ENCODE measurements at places on chromosomes 5 and 9. TPM values are rescaled to one million over a fixed set of nuclear protein-coding genes. Genes with fewer than 3 reads are reported as not detected.

GRCh38 chr9:108528231-108528630 lies 327.6 kb downstream of the ACTL7B start:
- no peak for DNase-seq

DNA sequence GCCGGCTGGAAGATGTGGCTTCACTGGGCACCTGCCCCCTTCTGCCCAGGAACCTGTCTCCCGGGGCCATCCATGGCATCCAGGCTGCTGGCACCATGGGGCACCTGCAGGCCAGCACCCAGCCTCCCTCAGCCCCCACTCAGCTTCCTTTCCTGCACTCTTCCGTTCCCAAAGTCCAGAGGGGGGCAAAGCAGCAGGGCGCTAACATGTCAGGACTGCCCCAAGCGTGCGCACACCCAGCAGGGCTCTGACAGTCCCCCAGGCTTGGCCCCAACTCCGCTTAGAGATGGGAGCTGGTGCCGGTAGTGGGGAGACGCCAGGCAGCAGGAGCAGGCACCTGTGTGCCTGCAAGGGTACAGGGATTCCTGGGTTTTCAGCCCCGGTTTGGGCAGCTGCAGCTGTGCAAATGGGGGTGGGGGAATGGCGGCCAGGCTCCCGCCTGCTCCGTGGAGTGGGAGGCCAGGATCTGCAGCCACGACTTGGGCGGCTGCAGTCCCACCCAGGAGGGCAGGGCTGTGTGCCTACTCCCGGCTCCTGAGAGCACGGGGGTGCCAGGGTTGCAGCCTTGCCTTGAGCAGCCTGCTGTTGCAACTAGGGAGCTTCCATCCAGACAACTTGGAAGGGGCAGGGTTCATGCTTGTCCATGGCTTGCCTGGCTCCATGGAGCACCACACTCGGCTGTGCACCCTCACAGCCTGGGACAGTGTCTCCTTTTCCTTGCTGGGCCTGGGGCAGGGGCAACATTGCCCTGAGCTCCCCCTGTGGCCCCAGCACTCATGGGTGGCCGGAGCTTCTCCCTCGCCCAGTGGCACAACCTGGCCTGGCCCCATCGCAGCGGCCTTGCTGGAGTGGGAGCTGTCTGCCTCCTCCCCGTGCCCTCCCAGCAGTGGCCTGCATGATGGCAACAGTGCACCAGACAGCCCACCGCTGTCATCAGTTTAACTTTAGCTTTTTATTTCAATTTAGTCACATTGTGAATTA lies 561.1 kb downstream of the MTRR start:
- DNase-seq, result no peak

- no peak for DNase-seq
Observed at GRCh38 chr5:113293975-113294310, 140.8 kb downstream of the TSSK1B start.

DNA sequence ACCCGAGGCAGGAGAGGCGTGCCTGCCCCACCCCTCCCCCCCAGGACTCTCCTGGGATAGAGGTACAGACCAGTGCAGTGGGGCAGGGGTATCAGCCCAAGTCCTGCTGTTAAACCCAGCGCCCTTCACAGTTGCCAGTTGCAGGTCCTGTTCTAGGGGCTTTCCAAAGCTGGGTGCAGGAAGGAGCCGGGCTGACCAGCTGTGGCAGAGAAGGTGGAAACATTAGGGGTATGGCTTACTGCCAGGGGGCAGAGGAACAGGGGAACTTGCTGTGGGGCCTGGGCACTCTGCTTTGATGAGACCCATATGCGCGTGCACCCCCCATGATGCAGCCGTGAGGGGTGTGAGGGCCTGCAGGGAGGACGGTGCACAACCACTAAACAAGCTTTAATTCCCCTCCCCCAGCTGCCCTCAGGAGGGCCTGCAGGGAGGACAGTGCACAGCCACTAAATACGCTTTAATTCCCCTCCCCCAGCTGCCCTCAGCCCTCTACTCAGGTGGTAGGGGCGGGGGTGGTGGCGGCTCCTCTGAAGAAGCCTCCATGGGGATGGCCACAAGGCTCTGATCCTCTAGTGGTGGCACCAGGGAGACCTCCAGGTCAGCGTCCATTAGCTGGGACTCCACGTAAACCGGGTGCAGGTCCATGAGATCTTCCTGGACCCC lies 766 bp upstream of the LRRC26 start:
- no peak for DNase-seq

- DNase-seq, result no peak
Observed at GRCh38 chr5:142664067-142664466, 21.8 kb downstream of the FGF1 start.

DNA sequence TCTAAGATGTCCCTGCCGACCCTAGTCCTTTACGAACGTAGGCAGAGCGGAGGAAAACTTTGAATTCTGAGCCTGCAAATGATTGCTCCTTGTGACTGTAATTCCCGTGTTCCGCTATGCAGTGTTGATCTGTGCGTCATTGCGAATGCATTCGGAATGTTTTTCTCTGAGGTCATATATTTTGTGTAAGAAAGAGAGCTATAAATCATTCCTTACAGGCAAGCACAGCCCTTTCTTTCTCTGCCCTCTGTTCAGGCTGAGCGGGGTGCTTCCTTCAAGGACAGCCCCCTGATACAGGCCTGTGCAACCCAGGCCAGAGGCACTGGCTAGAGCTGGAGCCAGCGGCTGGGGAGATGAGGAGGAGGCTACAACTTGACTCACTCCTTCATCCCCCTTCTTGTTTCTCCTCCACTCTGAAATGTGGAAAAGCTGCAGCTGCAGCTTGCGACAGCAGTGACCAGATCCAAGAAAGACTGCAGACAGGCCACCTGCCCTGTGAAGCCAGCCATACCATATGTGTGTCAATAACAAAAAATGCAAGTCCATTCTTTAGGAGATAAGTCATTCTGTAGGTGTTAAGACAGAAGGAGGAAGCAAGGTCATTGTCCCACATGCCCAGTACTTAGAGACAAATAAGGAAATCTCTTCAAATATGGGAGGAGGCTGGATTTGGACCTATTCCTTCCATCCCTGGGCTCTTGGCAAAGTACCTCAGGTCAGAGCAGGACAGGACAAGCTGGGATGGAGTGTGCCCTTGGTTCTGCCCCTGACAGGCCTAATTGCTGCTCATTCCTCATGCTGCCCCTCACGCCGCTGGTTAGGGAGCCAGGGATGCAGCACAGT lies 345.7 kb upstream of the WWC1 start:
- no peak for DNase-seq

DNA sequence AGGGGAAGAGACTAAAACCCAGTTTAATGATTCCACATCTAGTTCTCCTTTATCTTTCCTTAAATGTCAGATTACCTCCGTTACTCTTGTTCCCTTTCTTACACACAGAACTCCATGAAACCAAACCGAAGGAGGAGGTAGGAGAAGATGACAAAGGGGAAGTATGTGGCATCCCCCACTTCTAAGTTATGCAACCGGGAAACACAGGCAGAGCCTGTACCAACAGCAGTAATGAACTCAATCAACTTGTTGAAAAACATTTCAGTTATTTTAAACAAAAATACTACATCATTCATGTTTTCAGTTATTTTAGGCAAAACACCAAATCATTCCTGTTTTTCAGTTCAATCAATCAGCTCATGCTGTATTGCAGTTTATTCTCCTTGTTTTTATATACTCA lies 101.8 kb downstream of the PCSK1 start:
- DNase-seq, result no peak

- DNase-seq, result no peak
Observed at GRCh38 chr5:52725808-52726207, 61.9 kb upstream of the ITGA1 start.

- no peak for DNase-seq
Observed at GRCh38 chr9:18799428-18799827, 233.6 kb downstream of the SAXO1 start.

- peak; percentile 82 for DNase-seq
Observed at GRCh38 chr5:150428106-150428876, 15.6 kb upstream of the CD74 start.

DNA sequence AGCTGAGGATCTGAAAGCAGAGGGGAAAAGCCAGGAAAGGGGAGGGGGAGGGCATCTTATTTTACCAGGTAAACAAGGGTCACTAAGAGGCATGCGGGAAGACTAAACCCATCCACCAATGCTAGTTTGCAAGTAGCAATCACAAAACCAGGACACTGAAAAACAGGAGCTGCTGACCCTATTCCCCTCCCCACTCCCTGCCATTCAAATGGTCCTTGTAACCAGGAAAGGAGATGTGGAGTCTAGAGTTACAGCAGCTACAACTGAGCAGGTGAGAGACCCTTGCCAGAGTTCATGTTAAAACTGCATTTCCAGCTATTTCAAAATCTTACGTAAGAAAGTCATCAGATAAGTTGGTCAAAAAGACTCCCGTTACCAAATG lies 85.3 kb upstream of the SIMC1 start:
- DNase-seq, result no peak

- DNase-seq, result no peak
Observed at GRCh38 chr5:43851741-43852140, 248.8 kb downstream of the NNT start.

DNA sequence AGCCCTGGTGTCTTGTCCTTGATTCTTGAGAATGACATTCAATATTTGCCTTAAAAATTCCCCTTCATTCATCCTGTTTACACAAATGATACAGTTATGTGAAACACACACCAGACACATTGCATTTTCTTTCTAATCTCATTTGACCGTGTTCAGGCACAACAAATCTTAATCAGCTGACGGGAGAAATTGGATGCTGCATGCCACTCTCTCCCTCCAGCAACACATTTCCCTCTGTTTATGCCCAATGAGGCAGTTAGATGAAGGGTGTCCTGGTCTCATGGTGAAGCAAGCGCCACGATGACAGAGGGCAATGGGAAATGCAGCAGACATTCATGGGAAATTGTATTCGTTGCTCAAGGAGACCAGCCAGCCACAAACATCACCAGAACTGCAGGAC lies 3.2 kb upstream of the FGF1 start:
- DNase-seq, result no peak

DNA sequence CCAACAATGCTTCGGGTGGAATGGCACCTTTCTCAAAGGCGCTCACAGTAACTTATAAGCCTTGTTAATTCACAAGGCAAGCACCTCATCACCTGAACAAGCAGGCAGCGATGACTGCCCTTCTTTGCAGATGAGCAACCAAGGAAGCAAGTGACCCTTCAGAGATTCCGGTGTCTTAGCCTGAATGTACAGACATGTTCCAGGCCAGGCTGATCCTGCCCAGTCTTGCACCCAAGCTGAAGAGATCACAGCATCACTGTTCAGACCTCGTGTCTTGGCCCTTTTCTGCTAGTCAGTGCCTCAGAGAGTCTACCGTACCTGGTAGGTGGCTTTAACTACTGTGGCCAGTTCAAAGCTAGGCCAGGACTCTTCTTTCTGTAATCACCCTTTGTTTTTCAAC lies 94.7 kb upstream of the ERCC6L2 start:
- no peak for DNase-seq

DNA sequence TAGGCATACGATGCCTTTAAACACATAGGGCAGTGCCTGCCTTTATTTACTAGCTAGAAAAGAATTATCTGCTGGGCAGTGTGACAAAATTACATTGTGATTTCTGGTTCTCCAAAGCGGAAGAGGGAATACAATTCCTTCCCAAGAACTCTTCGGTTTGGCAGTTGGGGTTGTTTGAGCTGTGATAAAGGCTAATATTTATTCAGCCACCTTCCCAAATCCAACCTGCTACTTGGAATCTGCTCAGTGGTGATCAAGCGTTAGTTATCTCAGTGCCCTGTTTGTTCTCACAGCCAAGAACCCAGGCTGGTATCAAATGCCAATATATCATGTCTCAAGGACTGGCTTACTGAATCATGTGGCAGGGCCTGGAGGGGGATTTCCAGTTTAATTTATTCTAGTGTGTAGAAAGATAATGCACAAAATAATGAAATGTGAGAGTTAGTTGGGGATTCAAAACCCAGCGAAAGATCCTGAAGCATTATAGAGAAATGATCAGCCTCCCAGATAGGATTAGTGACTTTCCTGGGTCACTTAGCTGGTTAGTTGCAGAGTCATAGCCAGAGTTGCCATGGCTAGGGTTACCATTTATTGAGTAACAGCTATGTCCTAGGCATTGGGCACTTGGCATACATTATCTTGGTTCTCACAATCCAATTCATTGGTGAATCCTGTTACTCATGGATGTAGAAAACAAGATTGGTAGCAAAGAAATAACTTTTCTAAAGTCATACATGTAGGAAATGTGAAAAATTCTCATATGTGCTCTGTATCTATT lies 457.0 kb upstream of the KLF4 start:
- DNase-seq, result no peak

- DNase-seq, result no peak
Observed at GRCh38 chr9:4548811-4549725, 58.8 kb downstream of the SLC1A1 start.

DNA sequence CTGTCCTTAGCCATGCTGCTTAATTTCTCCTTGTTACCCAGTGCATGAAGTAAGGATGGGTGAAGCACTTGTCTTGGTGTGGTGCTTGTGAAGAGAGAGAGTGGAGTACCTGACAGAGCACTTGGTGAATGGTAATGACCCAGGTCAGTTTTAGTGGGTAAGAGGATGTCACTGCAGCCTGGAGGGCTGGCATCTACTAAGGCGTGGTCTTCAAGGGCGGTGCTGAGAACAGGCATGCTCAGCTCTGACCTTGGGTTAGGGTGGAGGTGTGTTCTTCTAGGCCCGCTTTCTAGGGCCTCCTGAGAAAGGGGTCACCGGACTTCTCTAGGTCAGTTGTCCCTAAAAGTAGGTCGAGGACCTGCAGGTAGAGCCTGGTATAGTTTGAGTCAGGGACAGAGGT lies 25.7 kb downstream of the SH3GL2 start:
- no peak for DNase-seq

DNA sequence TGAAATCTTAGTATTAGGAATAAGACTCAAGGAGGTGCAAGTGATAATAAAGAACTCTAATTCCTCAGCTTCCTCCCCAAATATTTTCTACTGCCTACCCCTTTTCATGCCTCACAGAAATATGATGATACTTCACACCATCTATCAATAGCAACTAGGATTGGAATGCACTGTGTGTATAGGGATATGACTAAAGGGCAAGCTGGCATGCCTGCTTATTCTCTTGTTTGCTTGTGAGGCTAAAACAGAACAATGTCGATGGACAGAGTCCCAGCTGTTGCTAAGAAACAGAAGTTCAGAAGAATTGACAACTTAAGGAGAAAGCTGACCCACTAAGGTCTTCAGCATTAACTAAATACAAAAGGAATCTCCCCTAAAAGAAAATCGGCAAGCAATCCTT lies 9.7 kb upstream of the CHD1 start:
- no peak for DNase-seq

GRCh38 chr9:98318834-98319478 lies 63.5 kb upstream of the TBC1D2 start:
- DNase-seq, result no peak

- no peak for DNase-seq
Observed at GRCh38 chr9:138103111-138103848, 225.7 kb downstream of the CACNA1B start.

GRCh38 chr5:135456238-135457099 lies 4.3 kb upstream of the TIFAB start:
- DNase-seq, result peak; percentile 68

CCIN gene
- total RNA-seq, result not detected

MCC gene
- 18.2 TPM for total RNA-seq

SLC34A1 gene
- total RNA-seq, result not detected

PCDHB13 gene
- 3.5 TPM for total RNA-seq

SMIM32 gene
- not detected for total RNA-seq

CDKN2B-AS1 gene
- not detected for total RNA-seq

GAPT gene
- total RNA-seq, result 0.81 TPM

FOXD4L3 gene
- total RNA-seq, result not detected

PCDHGA6 gene
- 3.7 TPM for total RNA-seq
